ENCODE measurements at places on chromosomes 2 and 18.

GRCh38 chr2:229130522-229130921 lies 140.6 kb downstream of the PID1 start:
- no peak for DNase-seq

DNA sequence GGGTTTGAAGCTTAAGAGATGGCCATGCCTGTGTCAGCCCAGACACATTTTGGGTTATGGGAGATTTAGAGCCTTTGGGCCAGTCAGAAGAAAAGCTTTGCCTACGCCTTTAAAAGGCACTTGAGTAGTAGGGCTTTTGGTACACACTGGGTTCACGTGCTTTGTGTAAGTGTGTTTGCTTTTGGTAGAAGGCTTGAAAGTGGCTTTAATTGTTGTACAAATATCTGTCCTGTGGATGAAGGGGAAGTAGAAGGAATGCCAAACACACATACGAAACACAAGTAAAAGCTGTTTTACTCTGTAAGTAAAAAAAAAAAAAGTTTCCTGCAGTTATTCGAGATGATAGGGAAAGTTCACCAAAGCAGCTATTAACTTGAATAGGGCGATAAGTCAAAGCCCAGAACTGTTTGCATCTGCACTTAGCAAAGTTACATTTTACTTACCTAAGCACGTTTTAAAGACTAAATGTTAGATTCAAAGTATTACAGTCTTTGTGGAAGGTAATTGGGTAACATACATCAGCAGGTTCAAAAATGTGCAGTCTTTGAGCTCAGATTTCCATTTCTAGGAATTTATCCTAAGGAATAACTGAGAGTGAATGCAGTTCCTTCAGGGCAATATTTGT lies 75.4 kb downstream of the STK25 start:
- no peak for DNase-seq

DNA sequence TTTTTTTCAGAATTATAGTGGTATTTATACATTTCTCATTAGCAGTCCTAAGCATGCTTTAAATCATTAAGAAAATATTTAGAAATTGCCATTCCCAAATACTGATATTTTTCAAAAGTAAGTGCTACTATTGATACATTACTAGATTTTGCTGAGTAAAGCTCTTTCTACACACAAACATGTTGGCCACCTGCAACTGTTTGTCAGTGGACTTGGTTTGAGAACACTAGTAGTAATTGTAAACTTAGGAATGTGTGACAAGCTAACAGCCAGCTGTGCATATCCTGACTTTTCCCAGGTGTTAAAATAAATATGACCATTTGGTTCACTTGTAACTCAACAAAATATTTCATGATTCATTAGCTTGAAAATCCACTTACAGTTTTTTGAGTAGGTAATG lies 103.1 kb downstream of the MSTN start:
- DNase-seq = no peak

GRCh38 chr18:56902653-56903052 lies 244.2 kb upstream of the BOD1L2 start:
- no peak for DNase-seq

GRCh38 chr2:182625814-182626213 lies 90.2 kb upstream of the DNAJC10 start:
- DNase-seq = no peak

- no peak for DNase-seq
Measured at GRCh38 chr2:157107877-157108276, 149.6 kb upstream of the GALNT5 start.

DNA sequence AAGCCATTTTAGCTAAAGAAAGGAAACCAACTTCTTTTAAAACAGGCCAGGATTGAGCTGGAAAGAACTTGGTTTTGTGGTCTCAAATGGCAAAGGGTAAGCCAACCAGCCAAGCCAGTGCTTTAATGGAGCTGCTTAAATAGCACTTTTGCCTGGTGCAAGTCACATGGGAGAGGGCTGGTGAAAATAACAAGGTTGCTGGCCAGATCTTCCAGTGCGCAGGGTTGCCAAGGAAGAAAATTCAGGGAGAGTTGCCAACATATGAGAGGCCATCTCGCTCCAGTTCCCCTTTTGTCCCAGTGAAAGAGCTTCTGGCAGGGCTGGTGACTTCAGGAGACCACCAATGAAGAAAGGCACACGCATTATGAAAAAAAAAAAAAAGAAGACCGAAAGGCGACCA lies 57.3 kb downstream of the IRS1 start:
- DNase-seq = no peak

GRCh38 chr2:112141626-112142007 lies 3.4 kb downstream of the FBLN7 start:
- no peak for DNase-seq

DNA sequence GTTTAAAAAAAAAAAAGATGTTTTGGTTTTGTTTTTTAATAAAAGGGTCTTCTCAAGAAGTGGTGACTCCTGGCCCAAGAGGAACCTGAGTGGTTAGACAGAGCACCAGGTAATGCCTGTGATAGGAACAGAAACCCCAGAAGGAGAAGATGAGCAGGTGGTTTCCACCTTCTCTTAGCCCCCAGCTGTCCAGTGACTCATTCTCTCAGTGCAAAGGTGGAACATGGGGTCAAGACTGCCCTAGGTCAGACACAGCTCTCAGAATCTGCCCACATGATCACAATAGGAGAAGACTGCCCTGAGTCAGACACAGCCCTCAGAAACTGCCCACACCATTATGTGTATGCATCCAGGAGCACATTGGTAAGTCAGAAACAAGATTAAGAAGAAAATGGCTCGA lies 61.8 kb downstream of the TBC1D8 start:
- DNase-seq = no peak

DNA sequence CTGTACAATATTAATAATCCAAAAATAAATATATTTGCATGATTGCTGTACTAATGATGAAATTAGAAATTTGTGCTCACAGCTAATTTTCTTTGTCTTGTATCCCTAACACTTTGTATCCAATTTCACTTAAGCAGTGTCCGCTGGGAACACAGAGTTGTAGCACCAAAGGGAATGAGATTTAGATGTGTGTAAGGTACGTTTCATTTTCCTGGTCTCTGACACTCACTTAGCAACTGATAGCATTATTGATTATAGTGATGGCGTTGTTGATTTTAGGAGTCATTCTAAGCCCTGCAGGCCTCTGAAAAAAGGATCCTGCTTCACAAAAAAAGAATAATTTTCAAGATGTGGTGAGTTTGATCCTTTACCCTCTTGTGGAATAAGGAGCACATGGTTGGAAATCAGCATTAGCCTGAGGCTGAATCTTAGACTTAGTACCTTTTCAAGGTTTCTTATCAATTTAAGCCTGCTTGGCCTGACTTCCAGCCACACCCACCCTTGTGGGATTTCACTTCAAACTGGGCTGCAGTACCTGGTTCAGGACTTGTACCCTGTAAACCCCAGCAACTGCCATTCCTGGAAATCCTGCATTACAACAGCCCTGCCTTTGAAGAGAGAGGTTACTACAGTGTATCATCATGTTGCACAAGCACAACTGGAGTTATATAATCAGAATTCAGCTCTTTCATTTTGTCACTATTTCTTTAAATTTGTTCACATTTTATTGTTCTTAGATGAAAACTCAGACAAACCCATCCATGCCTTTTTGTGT lies 116.2 kb downstream of the RND3 start:
- no peak for DNase-seq

DNA sequence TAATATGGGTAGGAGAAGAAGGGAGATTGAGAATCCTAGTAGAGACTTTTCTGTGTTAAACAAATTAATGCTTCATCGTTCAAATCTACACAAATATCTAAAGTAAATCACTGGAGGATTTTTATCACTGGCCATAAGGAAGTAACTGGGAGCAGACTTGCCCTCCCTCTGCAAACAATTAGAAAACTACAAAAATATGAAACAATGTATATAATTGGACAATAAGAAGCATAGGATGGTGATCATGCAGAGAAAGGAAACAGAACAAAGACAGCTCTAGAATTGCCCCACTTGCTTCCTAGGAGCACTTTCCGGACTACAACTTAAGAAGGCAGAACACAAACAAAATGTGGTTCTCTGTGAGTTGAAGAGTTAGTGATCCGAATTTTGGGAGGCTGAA lies 452.7 kb upstream of the KLHL29 start:
- no peak for DNase-seq

GRCh38 chr2:172336681-172337080 lies 90.7 kb upstream of the ITGA6 start:
- DNase-seq = no peak

- no peak for DNase-seq
Measured at GRCh38 chr2:218878486-218878885, 2.2 kb upstream of the WNT10A start.

GRCh38 chr2:234911271-234911670 lies 40.5 kb upstream of the SH3BP4 start:
- no peak for DNase-seq

GRCh38 chr2:119644186-119644585 lies 34.8 kb upstream of the TMEM177 start:
- DNase-seq = no peak

- no peak for DNase-seq
Measured at GRCh38 chr2:17634997-17635396, 94.5 kb downstream of the VSNL1 start.

- no peak for DNase-seq
Measured at GRCh38 chr18:12074736-12075135, 18.9 kb upstream of the ANKRD62 start.

GRCh38 chr18:22311301-22311700 lies 106.4 kb downstream of the CTAGE1 start:
- no peak for DNase-seq

- DNase-seq = no peak
Measured at GRCh38 chr18:80191264-80191663, 56.0 kb downstream of the PARD6G start.

DNA sequence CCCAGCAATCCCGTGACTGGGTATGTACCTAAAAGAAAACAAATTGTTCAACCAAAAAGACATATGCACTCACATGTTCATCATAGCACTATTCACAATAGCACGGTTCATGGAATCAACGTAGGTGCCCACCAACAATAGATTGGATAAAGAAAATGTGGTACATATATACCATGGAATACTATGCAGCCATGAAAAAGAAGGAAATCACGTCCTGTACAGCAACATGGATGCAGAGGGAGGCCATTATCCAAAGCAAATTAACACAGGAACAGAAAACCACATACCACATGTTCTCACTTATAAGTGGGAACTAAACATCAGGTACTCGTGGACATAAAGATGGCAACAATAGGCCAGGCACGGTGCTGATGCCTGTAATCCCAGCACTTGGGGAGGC lies 207.9 kb upstream of the TNP1 start:
- DNase-seq = no peak

DNA sequence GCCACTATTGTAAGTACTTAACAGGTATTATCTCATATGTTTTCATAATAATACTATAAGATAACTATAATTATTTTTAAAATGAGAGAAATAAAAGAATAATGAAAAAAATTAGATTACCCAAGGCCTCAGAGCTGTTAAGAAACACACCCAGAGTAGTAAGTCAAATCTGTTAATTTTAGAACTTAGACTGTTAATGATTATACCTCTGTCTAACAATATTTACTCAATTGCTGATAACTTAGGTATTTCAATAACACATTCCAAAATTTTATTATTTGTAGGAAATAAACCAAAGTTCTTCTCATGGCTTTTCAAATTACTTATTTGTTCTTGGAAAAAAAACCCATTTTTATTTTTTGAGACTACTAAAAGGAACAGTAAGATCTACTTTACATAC lies 227.5 kb upstream of the KCNH7 start:
- DNase-seq = no peak

DNA sequence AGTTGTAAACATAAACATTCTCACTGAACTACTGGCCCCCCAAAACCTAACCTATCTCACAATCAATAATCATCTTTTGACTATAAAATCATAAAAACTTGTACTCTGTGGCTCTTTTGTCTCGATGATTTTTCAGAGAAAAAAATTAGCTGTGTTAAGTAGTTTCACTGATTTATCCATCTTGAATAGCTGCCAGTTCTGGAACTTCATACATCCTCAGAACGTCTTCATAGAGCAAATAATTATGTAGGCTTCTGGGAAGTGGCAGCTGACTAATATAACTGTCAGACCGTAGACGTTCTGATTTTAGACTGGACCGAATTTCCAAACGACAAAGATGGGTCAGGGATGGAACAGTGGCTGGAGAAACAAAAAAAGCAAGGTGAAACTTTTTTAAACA lies 97.3 kb upstream of the CHAC2 start:
- DNase-seq = no peak

DNA sequence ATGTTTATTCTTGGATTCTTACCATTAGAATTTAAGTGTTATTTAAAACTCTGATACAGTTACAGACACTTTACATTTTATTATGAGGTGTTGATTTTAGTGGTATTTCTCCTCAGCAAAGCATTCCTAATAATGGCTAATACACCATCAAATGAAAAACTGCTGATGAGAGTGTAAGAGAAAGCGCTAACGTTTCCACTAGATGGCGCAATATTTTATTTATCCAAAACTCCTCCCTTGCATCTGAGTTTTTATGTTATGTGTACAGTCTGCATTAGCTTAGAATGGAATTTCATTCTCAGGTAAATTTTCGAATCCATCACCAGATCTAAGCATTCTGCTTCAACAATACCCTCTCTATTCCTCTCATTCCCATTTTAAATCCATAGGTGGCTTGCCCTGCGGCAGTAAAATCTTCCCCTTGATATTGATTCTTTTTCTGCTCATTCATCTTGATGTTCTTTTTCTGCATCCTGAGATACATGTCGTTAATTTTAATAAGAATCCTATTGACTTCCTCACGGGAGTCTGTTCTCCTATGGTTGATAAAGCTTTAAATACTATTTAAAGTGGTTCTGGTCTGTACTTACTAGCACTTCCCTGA lies 53.9 kb downstream of the PRKRA start:
- DNase-seq = no peak

DNA sequence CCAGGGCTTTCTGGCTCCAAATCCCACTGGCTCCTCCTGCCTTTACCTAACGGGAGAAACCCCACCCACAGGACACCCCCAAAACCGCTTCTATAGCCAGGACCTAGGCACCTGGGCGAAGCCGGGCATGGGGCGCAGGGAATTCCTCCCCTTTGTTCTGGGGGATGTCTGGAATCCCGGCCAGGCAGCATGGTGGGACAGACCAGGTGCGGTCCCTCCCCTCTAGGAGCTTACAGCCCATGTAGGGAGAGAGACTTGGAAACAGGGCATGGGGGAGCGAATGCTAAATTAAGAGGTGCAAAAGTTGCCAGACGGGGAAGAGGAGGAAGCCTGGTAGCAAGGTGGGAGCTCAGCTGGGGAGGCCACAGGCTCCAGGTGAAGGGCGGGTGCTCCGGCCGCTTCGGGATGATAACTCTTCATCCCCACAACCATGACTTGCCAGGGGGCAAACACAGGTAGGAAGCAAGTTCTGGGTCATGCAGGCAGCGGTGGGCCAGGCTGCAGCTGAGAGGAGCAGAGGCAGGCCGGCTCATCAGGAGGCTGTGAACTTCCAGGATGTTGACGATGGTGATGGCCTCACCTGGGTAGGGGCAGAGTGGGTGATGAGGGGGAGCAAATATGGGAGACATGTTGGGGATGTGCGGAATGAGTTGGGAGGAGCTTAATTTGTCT lies 1.3 kb downstream of the TMEM37 start:
- no peak for DNase-seq

DNA sequence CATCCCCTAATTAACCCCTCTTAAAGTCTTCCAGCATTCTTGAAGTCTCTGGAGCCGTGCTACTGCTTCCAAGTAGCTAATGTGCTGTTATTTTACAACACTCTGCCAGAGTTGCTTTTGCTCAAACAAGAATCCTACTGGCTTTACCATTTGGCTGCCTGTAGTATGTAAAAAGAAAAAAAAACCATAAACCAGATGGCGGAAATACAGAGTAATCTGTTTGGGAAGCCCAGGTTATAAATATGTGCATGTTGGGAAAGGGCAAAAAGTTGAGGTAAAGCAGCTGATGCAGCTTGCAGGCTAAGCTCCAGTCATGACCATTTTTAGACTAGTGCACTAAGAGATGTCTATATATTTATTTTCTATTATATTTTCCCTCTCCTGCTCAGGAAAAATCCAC lies 313.2 kb upstream of the ETAA1 start:
- DNase-seq = no peak
